Stimulated activated naive CD4-positive, alpha-beta T cell treated with Interleukin-2 at 50 U/mL for 16 hours (primary cell): ENCODE measurements at places on chromosomes 13 and 19.

DNA sequence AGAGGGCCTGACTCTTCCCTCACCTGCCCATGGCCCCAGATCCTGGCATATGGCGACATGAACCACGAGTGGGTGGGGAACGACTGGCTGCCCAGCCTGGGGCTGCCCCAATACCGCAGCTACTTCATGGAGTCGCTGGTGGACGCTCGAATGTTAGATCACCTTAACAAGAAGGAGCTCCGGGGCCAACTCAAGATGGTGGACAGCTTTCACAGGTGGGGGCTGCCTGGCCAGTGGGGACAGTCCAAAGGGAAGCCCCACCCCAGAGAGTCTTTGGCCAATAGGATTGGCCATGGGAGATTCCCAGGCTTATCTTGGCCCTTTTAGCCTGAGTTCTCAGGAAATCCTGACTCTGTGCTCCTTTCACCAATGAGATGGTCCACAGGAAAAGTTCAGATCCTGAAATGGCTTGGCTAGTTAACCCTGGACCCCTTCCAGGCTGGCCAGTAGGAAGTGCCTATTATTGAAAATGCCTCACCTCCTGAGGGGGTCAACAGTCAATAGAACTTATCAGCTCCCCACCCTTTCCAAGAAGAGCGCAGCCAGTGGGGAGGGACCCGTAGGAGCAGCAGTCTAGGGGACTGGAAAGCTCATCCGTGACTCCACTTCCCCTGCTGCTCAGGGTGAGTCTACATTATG is 7.0 kb downstream of the HRC start:
- no peak for DNase-seq

DNA sequence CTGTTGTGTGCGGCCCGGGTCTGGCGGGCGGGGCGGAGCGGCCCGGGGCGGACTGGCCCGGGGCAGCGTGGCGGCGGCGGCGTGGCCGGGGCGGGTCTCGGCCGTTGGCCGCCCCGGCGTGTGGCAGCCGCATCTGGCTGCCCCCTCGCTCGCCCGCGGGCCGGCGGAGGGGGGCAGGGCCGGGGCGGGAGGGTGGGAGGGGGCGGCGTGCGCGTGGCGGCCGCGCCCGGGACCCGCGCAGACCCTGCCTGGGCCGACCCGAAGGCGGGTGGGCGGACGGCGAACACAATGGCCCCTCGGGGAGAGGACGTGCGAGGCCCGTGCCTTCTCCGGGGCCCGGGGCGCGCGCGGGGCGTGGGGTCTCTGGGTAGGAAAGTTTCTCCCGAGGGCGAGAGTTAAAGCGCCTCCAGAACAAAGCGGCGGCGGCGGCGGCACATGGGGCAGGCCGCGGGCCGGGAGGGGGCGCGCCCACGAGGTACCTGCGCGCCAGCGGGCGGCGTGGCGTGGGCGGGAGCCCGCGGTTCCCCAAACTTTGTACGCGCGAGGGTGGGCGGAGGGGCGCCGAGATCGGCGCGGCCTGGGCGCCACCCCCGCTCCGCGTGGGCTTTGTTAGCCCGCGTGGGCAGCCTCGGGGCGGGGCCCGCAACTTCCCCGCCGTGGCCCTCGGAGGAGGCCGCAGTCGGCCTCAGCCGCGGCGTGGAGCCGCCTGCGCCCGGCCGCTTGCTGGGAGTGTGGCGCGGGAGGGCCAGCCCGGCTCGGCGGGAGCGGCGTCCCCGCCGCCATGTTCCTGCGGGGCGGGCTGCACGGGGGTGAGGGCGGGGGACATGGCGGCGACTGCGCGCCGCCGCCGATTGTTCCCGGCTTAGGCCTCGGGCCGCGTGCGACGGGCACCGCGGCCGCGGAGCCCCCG is 764 bp downstream of the MIR17HG start:
- peak; percentile 75 for DNase-seq

DNA sequence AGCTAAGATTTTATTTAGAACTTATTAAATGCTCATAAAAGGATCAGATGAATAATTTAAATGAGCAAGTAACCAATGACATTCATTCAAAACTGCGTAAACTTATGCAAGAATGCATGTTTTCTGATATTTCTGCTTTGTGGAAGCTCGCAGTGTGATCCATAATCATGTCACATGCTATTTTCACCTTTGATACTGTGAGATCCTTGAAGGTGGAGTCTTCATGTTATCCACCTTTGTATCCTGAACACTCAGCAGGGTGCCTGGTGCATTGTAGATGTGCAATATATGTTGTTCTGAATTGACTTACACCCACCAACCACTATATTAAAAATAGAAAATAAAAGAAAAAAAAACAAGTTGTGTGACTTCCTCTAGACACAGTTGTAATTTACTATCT is 333.5 kb downstream of the DCT start:
- DNase-seq: no peak

DNA sequence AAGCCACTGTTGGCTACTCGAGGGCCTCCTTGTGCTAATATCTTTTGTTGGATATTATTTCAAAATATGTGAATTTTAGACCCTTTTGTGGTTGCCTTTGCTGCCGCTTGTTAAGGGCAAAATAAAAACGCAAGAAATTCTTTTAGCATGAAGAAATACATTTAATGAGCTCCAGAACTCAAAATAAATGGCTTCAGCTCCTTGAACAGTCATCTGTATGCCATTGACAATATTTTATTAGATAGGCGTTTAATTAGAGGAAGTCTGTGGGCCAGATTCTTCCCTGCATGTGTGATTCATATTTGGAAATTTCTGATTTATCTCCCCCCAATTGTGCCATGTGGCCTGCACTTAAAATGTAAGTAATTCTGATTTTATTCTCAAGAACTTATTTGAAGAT is 177.2 kb downstream of the STK24 start:
- no peak for DNase-seq

GRCh38 chr13:33206425-33206824 is 79.1 kb downstream of the STARD13 start:
- DNase-seq: no peak

GRCh38 chr13:21637296-21637695 is 33.3 kb upstream of the MICU2 start:
- DNase-seq: no peak

GRCh38 chr19:18648973-18649315 is 12.1 kb downstream of the KLHL26 start:
- no peak for DNase-seq

GRCh38 chr13:44386913-44387556 is 13.4 kb downstream of the SERP2 start:
- no peak for DNase-seq

DNA sequence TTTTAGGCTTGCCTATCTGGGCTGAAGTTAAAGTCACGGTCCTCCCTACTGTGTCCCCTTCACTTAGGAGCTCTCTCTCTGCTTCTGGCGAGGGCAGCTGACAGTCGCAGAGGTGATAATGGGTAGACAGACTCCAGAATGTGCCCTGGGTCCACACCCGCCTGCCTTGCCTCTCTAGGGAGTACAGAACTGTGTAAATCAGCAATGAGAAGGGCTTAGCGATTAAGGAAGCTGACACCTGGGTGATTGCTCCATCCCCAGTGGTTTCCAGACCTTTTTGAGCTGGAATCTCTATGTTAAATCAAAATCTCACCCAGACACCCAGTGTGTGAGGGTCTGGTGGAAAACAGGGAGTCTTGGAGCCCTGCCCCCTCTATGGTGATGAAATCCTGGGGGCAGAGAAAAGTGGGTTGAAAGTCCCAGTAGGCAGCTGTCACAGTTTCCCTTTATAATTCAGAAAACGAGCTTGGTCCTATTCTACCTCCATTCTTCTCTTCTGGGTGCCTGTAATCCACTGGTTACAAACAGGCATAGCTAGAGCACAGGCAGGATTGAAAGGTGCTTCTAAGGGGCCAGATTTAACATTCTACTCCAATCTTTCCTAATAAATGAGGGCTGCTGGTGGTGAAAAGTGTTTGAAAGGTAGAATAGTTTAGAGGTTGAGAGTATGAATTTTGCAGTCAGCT is 46.9 kb downstream of the OLFM4 start:
- DNase-seq: no peak

GRCh38 chr13:59210543-59210942 is 953.2 kb downstream of the DIAPH3 start:
- no peak for DNase-seq

- DNase-seq: no peak
Observed at GRCh38 chr19:43667876-43668405, 2.0 kb downstream of the PLAUR start.

GRCh38 chr19:51802775-51803174 is 7.8 kb downstream of the FPR3 start:
- DNase-seq: no peak

DNA sequence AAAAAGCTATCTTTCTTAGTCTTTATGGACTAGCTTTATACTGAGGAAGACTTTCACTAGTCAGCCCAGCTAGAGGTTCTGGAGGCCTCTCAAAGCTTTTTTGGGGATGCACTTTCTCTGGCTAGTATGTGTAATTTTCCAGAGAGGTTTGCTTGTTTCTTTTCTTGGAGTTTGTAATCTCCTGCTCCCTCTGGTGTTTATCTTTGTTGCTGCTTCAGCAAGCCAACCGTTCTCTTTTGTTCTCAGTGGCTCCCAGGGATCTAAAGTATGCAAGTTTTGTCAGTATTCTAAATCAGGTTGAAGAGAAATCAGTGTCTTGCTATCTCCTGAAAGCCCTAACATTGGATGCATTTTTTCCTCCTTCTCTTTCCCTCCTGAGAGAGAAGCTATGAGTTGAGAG is 121.1 kb upstream of the MYO16 start:
- no peak for DNase-seq

GRCh38 chr13:75769141-75769905 is 133.2 kb downstream of the LMO7 start:
- DNase-seq: no peak

DNA sequence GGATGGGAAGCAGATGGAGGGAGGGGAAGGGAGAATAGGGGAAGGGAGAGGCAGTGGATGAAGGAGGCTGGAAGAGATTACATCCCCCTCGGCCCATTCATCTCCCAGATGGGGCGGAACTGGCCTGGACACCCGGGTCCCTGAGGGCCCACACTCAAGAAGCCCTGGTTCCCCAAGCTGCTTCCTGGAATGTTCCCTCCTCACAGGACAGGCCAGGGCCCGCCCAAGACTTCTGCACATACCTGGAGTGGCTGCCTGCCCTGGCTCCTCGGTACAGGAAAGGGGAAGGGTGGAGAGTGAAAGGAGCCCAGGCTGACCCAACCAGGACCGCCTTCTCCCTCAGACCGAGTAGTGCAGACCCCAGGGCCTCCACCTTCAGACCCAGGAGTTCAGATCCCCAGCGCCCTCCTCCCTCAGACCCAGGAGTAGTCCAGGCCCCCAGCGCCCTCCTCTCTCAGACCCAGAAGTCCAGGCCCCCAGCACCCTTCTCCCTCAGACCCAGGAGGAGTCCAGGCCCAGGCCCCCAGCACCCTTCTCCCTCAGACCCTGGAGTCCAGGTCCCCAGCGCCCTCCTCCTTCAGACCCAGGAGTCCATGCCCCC is 489 bp downstream of the NTF4 start:
- DNase-seq: no peak

DNA sequence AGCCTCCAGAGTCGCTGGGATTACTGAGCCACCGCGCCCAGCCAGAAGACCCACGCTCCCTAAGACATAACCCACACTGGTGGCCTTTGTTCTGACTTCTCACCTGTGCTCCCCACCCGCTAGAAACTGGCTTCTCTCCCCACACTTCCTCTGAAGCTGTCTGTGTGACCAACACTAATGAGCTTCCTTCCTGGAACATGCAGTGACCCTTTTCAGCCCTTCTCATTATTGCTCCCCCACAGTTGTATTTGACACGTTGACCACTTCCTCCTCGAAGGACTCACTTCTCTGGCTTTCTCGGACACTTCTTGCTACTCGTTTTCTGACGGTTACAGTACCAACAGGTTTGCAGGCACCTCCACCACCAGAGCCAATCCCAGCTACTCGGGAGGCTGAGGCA is 10.9 kb downstream of the NCR1 start:
- no peak for DNase-seq

DNA sequence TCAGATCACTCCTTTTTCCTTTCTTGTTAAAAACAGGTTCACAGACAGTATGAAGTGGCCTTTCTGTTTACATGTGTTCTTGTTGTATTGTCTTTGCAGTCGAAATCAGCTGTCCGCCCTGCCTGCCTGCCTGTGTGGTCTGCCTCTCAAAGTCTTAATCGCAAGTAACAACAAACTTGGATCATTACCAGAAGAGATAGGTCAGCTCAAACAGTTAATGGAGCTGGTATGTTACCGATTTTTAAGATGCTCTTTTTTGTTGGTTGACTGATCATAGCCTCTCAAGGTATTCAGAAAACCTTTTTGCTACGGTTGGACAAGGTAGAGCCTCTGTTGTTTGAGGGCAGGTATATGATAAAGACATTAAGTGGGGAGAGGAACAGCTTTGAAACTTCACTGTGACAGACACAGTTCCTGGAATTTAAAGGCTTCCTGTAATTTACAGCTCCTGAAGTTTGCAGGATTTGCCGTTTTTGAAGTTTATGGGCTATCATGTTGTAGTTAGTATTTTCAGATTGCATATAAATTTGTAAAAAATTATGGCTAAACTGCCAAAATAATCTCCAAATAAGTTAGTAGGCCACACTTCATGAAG is 116.1 kb downstream of the LRCH1 start:
- no peak for DNase-seq

DNA sequence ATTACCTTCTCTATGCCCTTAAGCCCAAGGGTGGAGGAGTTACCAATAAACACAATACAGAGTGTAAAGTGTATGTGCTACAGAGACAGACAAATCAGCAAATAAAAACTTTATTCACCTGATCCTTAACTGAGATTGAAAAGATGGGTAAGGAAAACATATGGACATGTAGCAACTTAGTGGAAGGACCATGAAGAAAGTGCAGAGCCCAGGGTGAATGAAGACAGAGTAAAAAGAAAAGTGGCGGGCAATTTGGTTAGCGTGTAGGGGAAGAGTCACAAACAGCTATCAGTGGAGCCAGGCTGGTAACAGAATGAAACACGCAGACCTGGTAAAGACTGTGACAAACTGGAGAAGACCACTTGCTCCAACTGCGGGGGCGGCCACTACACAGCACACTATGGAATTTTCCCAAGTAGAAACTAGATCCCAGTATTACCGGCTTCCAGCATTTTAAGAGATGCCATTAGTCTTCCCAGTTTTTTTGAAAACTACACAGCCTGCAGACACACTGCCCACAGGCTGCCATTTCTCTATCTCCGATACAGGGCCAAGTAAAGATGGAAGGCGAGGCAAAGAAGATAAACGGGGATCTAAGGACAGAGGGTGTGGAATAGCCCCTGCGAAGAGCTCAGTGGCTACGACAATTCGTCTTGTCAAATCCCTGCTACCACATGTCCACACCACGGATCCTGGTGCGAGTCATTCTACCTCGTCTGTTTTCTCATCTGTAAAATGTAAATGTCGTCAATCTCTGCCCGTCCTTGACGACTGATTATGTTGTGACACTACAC is 1.2 kb downstream of the UQCRFS1 start:
- no peak for DNase-seq

- no peak for DNase-seq
Observed at GRCh38 chr13:40794414-40795368, 5.3 kb downstream of the SLC25A15 start.

DNA sequence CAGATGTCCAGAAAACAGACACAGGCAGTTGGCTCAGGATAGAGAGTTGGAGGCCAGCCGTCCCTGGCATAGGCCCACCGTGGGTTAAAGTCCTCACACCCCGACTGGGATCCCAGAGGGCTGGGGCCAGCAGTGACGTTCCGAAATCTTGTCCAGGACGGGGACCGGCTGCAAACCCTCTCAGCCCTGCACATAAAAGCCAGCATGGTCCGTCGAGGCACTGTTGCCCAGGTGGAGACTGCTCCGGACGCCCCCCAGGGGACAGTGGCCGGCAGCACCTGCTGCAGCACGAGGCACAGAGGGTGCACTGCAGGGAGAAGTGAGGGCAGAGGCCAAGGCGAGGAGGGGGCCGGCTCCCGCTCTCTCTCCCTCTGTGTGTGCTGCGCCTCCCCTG is 4.3 kb upstream of the IFNL2 start:
- DNase-seq: no peak
